Adrenal gland (tissue), 19 donors: ENCODE measurements at places on chromosomes 5 and 9. TPM values are rescaled to one million over a fixed set of nuclear protein-coding genes. Genes with fewer than 3 reads are reported as not detected.

- no peak overlapping the region for H3K4me3 ChIP-seq
- DNase-seq: no peak
- H3K27ac ChIP-seq: no peak overlapping the region
- H3K36me3 ChIP-seq: no peaks in the 10 kb centered on the region
- H3K4me1 ChIP-seq: no peaks in the 10 kb centered on the region
These were observed 42.6 kb downstream of the ANXA1 start for GRCh38 chr9:73194284-73194683.

DNAI1 gene
- not detected for total RNA-seq

SPATA31D4 gene
- total RNA-seq: not detected

DNA sequence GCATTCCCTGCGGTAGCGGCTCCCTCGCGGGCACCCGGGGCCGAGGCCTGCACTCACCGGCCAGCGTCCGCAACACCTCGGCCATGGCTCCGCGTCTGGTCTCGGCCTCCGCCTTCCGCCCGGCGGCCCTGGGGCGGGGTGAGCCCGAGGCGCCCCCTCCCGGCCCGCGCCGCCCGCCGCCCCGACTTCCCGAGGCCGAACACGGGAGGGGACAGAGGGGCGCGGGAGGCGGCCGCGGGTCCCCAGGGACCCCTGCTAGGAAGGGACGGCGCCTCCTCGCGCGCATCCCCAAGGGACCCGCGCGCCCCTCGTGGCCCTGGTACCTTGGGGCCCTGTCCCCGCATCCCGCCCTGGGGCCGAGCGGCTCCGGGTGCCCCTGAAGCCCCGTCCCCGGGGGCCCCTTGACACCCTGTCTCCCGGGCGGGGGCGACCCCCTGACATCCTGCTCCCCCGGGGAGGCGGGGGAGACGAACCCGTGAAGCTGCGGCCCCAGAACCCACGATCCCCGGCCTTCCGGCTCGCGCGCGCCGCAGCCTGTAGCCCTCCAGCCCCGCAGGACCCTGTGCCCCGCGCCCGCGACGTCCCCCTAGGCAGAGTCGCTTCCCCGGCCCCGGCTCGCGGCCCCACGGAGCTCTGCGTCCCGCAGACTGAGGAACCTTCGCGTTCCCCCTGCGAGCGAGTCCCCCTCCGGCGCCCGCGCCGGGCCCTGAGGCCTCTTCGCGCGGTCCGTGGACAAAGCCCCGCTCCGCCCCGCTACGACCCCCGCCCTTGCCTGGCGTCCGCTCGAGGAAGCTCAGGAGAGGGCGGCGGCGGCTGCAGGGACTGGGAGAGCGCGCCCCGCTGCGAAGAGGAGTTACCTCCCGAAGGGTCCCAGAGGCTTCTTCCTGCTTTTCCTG is at the start of gene ABO:
TSS of gene ABO (minus strand) at position 97 of the 896 bp plus-strand sequence.
- H3K27ac ChIP-seq: peak within 1 kb of the TSS; percentile 81
- H3K27me3 ChIP-seq: peaks cover 5% of the 10 kb centered on the region
- peaks cover 12% of the 10 kb centered on the region for H3K4me1 ChIP-seq
- H3K36me3 ChIP-seq: no peaks in the 10 kb centered on the region

DNA sequence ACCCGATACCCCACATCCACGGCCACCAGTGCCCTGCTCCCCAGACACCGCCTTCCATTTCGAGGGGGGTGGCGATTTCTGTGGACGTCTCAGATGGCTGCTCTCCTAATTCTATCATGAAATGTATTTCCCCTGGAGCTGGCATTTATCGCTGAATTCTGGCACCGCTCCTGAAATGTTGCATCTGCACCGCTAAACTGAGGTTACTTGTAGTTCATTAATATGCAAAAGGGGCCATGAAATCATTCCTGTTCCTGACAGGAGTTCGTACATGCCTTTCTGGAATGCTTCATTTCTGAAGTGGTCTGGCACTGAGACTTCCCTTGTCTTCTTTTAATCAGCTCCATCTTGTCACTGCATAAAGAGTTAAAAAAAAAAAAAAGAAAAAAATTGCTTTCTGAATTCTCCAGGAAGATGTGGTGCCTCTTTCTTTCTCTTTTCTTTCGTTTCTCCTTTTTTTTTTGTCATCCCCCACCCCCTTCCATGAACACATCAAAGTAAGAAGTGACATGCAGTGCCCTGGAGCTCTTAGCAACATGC is 97.7 kb upstream of the SMARCA2 start:
- H3K27me3 ChIP-seq: peaks cover 5% of the 10 kb centered on the region
- no peaks in the 10 kb centered on the region for H3K4me1 ChIP-seq
- no peak for DNase-seq
- H3K27ac ChIP-seq: no peak overlapping the region

DNA sequence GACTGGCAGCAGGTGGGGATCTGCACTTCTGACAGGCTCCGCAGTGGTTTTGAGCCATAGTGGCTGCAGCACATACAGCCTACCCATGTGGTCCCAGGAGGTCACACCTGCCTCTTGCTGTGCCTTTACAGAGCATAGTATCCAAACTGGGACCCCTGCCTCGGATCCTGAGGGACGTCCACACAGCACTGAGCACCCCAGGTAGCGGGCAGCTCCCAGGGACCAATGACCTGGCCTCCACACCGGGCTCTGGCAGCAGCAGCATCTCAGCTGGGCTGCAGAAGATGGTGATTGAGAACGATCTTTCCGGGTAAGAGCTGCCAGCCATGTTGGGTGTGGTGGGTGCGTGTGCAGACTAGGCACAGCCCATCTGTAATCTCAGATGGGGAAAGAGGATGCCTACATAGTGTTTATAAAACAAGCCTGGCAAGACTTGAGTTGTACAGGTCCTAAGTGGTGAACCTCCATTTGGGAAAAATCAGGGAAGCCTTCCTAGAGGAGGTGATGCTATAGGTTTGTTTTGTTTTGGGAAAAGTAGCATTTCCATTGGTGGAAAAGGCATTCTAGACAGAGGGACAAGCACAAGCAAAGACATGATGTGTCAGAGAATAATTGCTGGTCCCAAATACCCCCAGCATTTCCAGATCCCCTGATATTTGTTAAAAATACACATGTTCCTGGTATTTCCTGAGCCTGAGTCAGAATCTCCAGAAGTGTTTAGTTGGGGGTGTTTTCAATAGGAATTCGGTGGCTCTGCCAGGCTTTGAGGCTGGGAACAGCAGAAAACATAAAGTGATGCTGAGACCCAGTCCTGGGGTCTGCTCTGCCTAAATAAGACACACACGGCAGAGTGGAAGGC is 119.2 kb downstream of the DAB2IP start:
- no peaks in the 10 kb centered on the region for H3K36me3 ChIP-seq
- H3K27ac ChIP-seq: no peak overlapping the region
- H3K4me1 ChIP-seq: peaks cover 25% of the 10 kb centered on the region
- no peaks in the 10 kb centered on the region for H3K27me3 ChIP-seq
- H3K4me3 ChIP-seq: no peak overlapping the region

BAAT gene
- total RNA-seq: 0.19 TPM

GRCh38 chr9:108837530-108837929 is 18.3 kb downstream of the ACTL7B start:
- H3K36me3 ChIP-seq: no peaks in the 10 kb centered on the region
- H3K27me3 ChIP-seq: no peaks in the 10 kb centered on the region
- no peaks in the 10 kb centered on the region for H3K4me1 ChIP-seq
- no peak overlapping the region for H3K27ac ChIP-seq
- no peak for DNase-seq

FOXD4 gene
- total RNA-seq: not detected

ARSI gene
- total RNA-seq: 0.35 TPM

DNA sequence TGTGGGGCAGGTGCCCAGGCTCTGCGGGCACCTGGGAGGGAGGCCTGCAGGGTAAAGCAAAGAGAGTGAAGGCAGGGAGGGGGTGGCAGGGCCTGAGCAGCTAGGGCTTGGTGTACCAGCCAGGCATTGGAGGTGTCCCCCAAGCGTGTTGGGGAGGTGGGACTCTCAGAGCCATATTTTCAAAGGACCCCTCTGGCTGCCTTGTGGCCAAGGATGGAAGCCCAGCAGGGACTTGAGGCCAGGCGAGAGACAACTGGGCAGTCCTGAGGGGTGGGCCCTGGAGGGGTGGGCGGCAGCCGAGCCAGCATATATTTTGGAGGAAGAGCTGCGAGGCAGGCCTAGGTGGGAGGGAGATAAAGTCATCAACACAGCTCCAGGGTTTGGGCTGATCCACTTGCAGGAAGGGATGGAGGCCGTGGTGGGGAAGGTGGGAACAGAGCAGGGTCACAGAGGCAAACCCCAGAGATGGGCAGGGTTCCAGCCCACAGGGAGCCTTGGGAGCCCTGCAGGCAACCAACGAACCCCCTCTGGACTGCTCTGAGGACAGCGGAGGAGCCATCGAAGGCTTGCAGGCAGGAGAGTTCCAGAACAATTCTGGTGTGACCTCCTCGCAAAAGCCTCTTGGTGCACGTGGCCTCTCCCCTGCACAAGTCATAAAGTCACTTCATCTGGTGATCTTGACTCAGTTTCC is 35.7 kb downstream of the DUSP1 start:
- DNase-seq: no peak
- H3K36me3 ChIP-seq: no peaks in the 10 kb centered on the region

SELENOP gene
- total RNA-seq: 562 TPM

DNA sequence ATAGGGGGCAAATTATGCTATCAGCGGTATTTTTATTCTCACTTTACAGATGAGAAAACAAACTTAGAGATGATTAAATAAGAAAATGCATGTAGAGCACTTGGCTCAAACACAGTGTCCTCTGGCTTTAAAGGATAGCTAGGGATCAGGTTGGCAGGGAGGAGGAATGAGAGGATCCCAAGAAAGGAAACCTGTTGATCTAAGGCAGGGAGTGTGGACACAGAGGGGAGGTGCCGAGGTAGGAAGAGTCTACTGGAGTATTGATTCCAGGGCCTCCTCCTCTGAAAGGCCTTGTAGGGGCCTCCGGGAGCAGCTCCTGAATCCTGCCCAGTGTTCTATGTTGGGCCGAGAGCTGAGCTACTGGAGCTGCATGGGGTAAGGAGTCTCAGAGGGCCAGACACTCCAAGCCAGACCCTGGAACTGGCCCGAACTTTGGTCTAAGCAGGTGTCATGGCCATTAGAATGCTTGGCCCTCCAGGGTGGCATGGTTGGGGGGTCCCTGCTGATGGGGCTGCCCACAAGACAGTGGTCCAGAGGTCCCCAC is 30.4 kb upstream of the TCF7 start:
- H3K36me3 ChIP-seq: no peaks in the 10 kb centered on the region
- H3K27ac ChIP-seq: no peak overlapping the region
- H3K27me3 ChIP-seq: no peaks in the 10 kb centered on the region
- no peak overlapping the region for H3K4me3 ChIP-seq

DNA sequence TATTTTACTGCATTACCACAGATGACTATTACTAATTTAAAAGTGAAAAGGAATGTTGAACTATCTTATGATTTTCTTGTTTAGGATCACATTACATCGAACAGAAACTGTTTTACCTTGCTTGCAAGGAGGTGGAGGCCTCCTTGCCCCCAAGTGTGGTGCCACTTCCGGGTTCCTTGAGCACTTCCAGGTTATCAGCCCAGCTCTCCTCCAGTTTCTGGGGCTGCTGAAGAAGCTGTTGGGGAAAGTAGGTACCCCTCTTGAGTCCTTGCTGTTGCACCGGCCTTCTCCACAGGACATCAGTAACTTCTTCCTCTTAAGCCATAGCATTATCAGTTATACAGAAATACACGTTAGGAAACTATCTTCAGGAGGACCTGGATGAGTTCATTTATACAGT is 278.2 kb downstream of the DMRT2 start:
- H3K4me3 ChIP-seq: no peak overlapping the region
- no peak overlapping the region for H3K27ac ChIP-seq
- no peak for DNase-seq
- no peaks in the 10 kb centered on the region for H3K27me3 ChIP-seq
- no peaks in the 10 kb centered on the region for H3K36me3 ChIP-seq

TMEM250 gene
- total RNA-seq: 36.3 TPM

GRCh38 chr5:135339623-135340022 is 59.4 kb downstream of the MACROH2A1 start:
- H3K27ac ChIP-seq: no peak overlapping the region
- H3K36me3 ChIP-seq: no peaks in the 10 kb centered on the region
- no peaks in the 10 kb centered on the region for H3K4me1 ChIP-seq
- no peak for DNase-seq
- H3K4me3 ChIP-seq: no peak overlapping the region

EIF4E1B gene
- total RNA-seq: not detected

UBQLN1 gene
- total RNA-seq: 110 TPM

- H3K4me3 ChIP-seq: no peak overlapping the region
- H3K27me3 ChIP-seq: no peaks in the 10 kb centered on the region
- no peak for DNase-seq
These were observed 91.2 kb downstream of the RIC1 start for GRCh38 chr9:5720151-5720550.

DNA sequence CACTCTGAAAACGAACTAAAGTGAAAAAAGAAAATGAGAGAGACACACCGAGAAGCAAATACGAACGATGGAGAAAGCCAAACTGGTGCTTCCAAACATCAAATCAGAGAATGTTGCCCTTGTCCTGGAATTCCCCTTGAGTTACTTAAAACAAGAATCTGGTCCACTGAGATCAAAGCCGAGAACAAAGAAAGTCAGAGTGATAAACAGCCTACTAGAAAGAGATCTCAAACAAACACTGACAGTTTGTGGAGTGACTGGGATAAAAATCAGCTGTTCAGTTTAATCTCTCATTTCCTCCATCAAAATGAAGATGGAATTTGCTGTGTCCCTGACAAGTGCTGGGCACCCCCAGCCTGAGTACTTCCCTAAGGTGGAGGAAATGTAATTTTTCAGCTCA is 582.6 kb downstream of the NR2F1-AS1 start:
- no peaks in the 10 kb centered on the region for H3K27me3 ChIP-seq
- H3K27ac ChIP-seq: no peak overlapping the region
- no peaks in the 10 kb centered on the region for H3K4me1 ChIP-seq
- no peak overlapping the region for H3K4me3 ChIP-seq
- no peaks in the 10 kb centered on the region for H3K36me3 ChIP-seq

- no peak overlapping the region for H3K27ac ChIP-seq
- H3K36me3 ChIP-seq: no peaks in the 10 kb centered on the region
- H3K4me3 ChIP-seq: no peak overlapping the region
- peaks cover 53% of the 10 kb centered on the region for H3K4me1 ChIP-seq
- no peak for DNase-seq
These were observed 236.9 kb downstream of the ARRDC3 start for GRCh38 chr5:91146230-91146629.

DNA sequence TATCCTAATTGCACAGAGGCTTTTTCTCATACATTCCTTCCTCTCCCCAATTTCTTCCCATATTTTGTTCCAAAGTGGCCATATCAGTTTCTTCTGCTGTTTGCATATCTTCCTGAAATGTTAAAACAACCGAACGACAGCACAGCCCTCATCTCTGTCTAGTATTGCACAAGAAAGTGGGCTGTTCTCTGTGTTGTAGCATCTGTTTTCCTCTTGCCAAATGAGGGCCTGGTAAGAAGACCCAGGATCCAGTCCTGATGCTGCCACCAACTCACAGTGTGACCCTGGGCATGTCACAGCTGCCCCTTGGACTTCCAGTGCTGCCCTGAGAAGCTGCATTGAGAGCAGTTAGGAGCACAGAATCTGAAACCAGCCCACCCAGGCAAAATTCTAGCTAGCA is 4.1 kb downstream of the SLC31A2 start:
- H3K36me3 ChIP-seq: no peaks in the 10 kb centered on the region
- no peak for DNase-seq
- no peak overlapping the region for H3K27ac ChIP-seq
- no peak overlapping the region for H3K4me3 ChIP-seq

- no peaks in the 10 kb centered on the region for H3K36me3 ChIP-seq
- peaks cover 88% of the 10 kb centered on the region for H3K4me1 ChIP-seq
- no peak for DNase-seq
- no peaks in the 10 kb centered on the region for H3K27me3 ChIP-seq
- no peak overlapping the region for H3K4me3 ChIP-seq
These were observed 28.2 kb downstream of the RNF145 start for GRCh38 chr5:159181152-159181551.

- DNase-seq: no peak
- no peaks in the 10 kb centered on the region for H3K4me1 ChIP-seq
- no peak overlapping the region for H3K4me3 ChIP-seq
- H3K27ac ChIP-seq: no peak overlapping the region
- no peaks in the 10 kb centered on the region for H3K36me3 ChIP-seq
These were observed 61.6 kb upstream of the SPRY4 start for GRCh38 chr5:142386137-142387023.
